Vagina (tissue), 2 donors: ENCODE measurements at places on chromosomes 11 and 22. TPM values are rescaled to one million over a fixed set of nuclear protein-coding genes. Genes with fewer than 3 reads are reported as not detected.

OR2AG2 gene
- not detected for total RNA-seq

PRG3 gene
- not detected for total RNA-seq

TMEM191B gene
- total RNA-seq: not detected

CD82 gene
- 91.6 TPM for total RNA-seq

KCNJ4 gene
- not detected for total RNA-seq

GRCh38 chr11:14607713-14608112, 35.9 kb upstream of the PDE3B start:
- no peak for DNase-seq

GRCh38 chr11:29127461-29127860, 889.4 kb downstream of the KCNA4 start:
- DNase-seq: no peak

DNA sequence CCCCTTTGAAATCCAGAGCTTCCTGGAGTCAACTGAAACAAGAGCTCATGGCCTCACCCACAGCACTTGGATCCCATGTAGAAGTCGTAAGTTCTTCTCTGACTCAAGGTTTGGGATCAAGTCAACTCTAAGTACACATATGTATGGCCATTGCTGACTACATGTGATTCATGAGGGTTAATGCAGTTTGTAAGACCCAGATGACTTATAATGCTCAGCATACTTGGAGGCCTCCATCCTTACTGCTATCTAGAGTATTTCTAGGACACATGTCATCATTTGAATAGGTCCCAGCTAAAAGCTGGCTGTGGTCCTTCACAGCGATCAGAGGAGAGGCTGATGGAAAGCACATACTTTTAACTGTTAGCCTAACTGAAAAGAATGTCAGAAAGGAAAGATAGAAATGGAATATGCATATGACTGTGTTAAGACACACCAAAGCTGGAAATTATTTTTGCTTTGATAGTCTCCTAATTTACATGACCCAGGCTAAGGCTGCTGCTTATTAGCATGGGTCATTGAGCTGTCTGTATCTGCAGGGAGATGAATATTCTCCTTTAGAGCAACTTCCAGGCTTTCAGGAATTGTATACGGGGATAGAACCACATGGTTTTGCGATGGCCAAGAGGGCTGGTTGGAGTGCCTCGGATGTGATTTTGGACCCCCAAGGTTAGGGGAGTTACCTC, 76.3 kb downstream of the NTM start:
- DNase-seq: no peak

DNA sequence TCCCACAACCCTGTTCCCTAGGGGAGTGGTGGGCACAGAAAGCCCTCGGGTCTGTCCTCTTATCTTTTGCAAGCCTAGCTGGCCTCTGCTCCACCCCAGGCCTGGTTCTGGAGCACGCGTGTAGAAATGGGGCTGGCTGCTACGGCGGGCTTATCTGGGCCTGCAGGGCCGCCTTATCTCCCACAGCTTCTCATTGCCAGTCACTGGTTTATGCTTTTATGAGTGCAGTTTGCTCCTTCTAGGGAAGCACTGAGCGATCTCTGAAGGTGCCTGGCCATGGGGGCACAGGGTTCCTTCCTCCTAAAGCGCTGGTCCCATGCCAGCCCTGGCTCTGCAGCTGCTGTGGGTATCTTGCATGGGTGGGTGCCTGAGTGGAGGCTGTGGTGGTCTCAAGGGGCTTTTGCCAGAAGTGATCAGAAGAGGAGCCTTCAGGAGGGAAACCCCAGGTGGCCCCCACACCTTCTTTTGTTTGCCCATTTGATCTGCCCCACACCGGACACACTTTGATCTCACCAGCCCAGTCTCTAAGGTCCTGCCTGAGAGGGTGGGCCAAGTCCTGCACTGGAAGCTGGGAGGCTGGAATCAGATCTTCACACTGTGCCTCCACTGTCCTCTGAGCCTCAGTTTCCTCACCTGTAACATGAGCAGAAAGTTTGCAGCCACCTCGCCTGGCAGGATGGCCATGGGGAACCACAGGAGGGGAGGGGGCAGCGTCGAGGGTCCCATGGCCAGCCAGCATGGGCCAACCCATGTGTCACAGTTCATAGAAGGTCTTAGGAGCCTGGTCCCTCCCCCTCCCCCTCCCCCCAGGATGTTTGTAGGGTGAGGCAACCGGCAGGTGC, 86.6 kb upstream of the FGF3 start:
- DNase-seq: no peak

DNA sequence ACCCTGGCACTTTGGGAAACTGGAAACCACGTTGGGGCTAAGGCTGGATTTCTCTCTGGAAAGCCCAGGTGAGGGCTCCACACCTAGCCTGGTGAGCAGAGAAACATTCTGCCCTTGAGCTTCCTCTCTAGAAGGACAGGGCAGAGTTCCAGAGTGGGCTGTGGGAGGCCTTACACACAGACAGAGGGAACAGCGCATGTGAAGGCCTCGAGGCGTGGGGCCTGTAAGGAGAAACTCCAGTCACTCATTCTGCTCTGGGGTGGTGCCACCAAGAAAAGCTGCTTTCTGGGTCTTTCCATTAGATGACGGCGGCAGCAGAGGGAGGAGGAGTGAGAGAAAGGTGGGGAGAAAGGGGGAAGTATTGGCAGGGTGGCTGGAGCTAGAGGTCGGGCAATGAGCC, 183.1 kb downstream of the CHST1 start:
- DNase-seq: no peak

WNT7B gene
- 7.1 TPM for total RNA-seq
